ENCODE measurements at places on chromosomes 13 and 19.
A peak's percentile ranks its signal among the peaks of the same experiment; 100 is the strongest.

GRCh38 chr13:26784704-26785639, 24.4 kb upstream of the GPR12 start:
- peak overlapping the region; percentile 76 for H3K4me3 ChIP-seq
- H3K27ac ChIP-seq: no peak overlapping the region
- DNase-seq: peak; percentile 25
- H3K36me3 ChIP-seq: no peaks in the 10 kb centered on the region

- peaks cover 34% of the 10 kb centered on the region for H3K36me3 ChIP-seq
- no peaks in the 10 kb centered on the region for H3K27me3 ChIP-seq
- no peak overlapping the region for H3K4me3 ChIP-seq
- DNase-seq: no peak
- peak overlapping the region; percentile 68 for H3K27ac ChIP-seq
Observed at GRCh38 chr13:49254007-49254406, 6.3 kb downstream of the CDADC1 start.

GRCh38 chr13:74289861-74290773, 155.9 kb upstream of the KLF12 start:
- no peaks in the 10 kb centered on the region for H3K36me3 ChIP-seq
- peak overlapping the region; percentile 62 for H3K4me3 ChIP-seq
- peak; percentile 27 for DNase-seq

DNA sequence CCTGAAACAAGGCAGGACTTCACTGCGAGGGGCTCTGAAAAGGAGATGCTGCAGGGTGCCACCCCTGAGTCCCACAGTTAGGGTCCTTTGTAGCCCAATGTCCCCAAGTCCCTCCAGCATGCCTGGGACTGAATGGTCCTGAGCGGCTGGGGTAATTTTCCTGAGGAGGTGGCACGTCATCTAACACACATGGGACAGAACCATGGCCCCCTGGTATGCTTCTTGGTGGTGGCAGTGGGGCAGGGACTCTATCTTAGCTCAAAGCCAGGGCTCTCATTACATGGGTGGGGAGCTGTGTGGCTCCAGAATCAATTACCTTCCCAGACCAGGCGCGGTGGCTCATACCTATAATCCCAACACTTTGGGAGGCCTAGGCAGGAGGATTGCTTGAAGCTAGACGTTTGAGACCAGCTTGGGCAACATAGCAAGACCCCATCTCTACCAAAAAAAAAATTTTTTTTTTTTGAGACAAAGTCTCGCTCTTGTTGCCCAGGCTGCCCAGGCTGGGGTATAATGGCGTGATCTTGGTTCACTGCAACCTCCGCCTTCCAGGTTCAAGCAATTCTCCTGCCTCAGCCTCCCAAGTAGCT, 7.9 kb upstream of the SLC7A9 start:
- H3K4me3 ChIP-seq: no peak overlapping the region
- no peaks in the 10 kb centered on the region for H3K4me1 ChIP-seq
- peaks cover 7% of the 10 kb centered on the region for H3K36me3 ChIP-seq
- no peaks in the 10 kb centered on the region for H3K27me3 ChIP-seq

- no peaks in the 10 kb centered on the region for H3K36me3 ChIP-seq
- no peaks in the 10 kb centered on the region for H3K27me3 ChIP-seq
- DNase-seq: no peak
- no peak overlapping the region for H3K27ac ChIP-seq
- H3K4me3 ChIP-seq: no peak overlapping the region
- no peaks in the 10 kb centered on the region for H3K4me1 ChIP-seq
Observed at GRCh38 chr13:85509512-85509911, 289.7 kb downstream of the SLITRK6 start.

- H3K4me3 ChIP-seq: no peak overlapping the region
- no peak overlapping the region for H3K27ac ChIP-seq
- no peaks in the 10 kb centered on the region for H3K27me3 ChIP-seq
- no peaks in the 10 kb centered on the region for H3K36me3 ChIP-seq
Observed at GRCh38 chr13:25910991-25911419, 140.8 kb downstream of the SHISA2 start.

DNA sequence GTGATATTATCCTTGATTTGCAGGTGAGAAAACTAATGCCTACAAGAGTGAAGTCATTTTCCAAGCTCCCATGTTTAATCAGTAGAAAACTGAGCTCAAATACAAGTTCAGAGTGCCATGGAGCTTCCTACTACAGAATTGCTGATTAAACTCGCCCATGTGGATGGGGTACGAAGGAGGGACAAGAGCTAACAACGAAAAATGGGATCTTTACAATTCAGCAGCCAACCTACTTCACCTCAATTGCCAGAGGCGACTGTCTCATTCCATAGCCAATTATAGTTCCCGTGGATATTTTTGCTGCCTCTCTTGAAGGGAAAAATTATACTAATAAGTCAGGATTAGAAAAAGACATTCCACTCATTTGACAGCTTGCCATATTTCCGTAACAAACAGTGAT, 1155.1 kb downstream of the OLFM4 start:
- H3K27ac ChIP-seq: no peak overlapping the region
- H3K4me3 ChIP-seq: no peak overlapping the region
- no peaks in the 10 kb centered on the region for H3K27me3 ChIP-seq
- DNase-seq: no peak

GRCh38 chr19:45522010-45522941, 15.0 kb downstream of the VASP start:
- H3K4me1 ChIP-seq: peaks cover 7% of the 10 kb centered on the region
- H3K4me3 ChIP-seq: no peak overlapping the region
- peaks cover 38% of the 10 kb centered on the region for H3K36me3 ChIP-seq
- no peak for DNase-seq

GRCh38 chr19:39660661-39661060, 4.9 kb downstream of the LGALS16 start:
- H3K4me1 ChIP-seq: no peaks in the 10 kb centered on the region
- no peaks in the 10 kb centered on the region for H3K36me3 ChIP-seq
- H3K27me3 ChIP-seq: peaks cover 13% of the 10 kb centered on the region

DNA sequence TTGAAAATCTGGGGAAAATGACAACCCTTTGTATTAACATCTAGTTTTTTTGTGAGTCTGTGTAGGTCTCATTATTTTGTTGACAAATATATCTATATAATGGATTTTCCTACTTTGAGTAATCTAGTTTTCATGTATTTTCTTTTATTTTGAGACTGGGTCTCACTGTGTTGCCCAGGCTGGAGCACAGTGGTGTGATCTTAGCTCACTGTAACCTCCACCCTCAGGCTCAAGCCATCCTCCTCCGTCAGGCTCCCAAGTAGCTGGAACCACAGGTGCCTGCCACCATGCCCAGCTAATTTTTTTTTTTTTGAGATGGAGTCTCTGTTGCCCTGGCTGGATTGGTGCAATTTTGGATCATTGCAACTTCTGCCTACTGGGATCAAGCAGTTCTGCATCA, 9.2 kb downstream of the ZNF525 start:
- no peak for DNase-seq
- H3K27ac ChIP-seq: no peak overlapping the region
- peaks cover 96% of the 10 kb centered on the region for H3K36me3 ChIP-seq

DNA sequence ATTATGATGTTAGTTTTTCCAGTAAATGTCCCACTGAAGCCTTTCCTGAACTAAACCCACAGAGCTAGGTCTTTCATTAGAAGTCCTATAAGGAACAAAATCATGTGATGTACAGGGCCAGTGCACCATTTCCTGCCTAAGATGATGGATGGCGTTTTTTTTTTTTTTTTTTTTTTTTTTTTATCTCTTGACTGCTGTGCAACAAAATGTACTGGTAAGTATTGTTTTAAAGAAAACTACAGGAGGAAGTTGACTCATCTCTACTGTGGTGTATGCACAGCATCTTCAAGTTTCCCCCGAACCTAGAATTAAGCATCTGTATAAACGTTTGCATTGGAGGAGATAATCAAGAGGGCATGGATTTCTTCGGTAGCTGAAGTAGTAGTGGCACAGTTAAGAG, 197.5 kb downstream of the NBEA start:
- peaks cover 2% of the 10 kb centered on the region for H3K36me3 ChIP-seq
- DNase-seq: no peak
- no peak overlapping the region for H3K27ac ChIP-seq

- peaks cover 1% of the 10 kb centered on the region for H3K36me3 ChIP-seq
- DNase-seq: no peak
- H3K27ac ChIP-seq: no peak overlapping the region
- H3K4me1 ChIP-seq: peaks cover 3% of the 10 kb centered on the region
Observed at GRCh38 chr19:4173479-4174212, 8.7 kb downstream of the SIRT6 start.

GRCh38 chr19:49016067-49016839, 638 bp downstream of the LHB start:
- H3K4me3 ChIP-seq: no peak overlapping the region
- peaks cover 25% of the 10 kb centered on the region for H3K4me1 ChIP-seq
- no peak for DNase-seq
- peaks cover 11% of the 10 kb centered on the region for H3K36me3 ChIP-seq

DNA sequence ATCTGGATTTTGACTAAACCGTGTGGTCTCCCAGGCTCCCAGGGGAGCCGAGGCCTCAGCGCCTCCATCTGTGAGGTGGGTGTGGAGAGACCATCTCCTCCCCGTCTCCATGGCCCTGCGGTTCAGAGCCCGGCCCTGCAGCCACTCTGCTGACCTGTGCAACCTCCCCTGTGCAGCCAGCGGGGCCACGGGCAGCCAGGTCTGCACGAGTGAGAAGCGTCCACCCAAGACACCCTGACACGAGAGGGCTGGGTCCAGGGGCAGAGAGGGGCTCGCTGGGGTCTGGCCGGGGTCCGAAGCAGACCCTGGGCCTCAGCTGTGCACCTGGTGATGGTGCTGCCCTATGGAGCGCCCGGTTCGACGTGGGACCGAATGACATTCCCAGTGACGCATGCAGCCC, 10.4 kb upstream of the CACTIN start:
- H3K27ac ChIP-seq: no peak overlapping the region
- no peak for DNase-seq
- no peaks in the 10 kb centered on the region for H3K27me3 ChIP-seq
- H3K4me1 ChIP-seq: no peaks in the 10 kb centered on the region

- H3K27ac ChIP-seq: peak overlapping the region; percentile 81
- no peaks in the 10 kb centered on the region for H3K27me3 ChIP-seq
- peaks cover 80% of the 10 kb centered on the region for H3K36me3 ChIP-seq
- DNase-seq: peak; percentile 63
- peaks cover 49% of the 10 kb centered on the region for H3K4me1 ChIP-seq
Observed at GRCh38 chr19:38838208-38838985, 6.8 kb upstream of the ECH1 start.

GRCh38 chr19:55459950-55460657, 1.3 kb downstream of the ISOC2 start:
- H3K27ac ChIP-seq: peak overlapping the region; percentile 41
- peaks cover 2% of the 10 kb centered on the region for H3K27me3 ChIP-seq
- DNase-seq: no peak
- H3K4me1 ChIP-seq: peaks cover 22% of the 10 kb centered on the region
- H3K36me3 ChIP-seq: peaks cover 2% of the 10 kb centered on the region
- H3K4me3 ChIP-seq: peak overlapping the region; percentile 83

- no peak for DNase-seq
- H3K4me3 ChIP-seq: peak overlapping the region; percentile 62
- H3K36me3 ChIP-seq: no peaks in the 10 kb centered on the region
- peaks cover 19% of the 10 kb centered on the region for H3K4me1 ChIP-seq
- peaks cover 24% of the 10 kb centered on the region for H3K27me3 ChIP-seq
- H3K27ac ChIP-seq: no peak overlapping the region
Observed at GRCh38 chr19:45876161-45876410, 9.9 kb downstream of the IRF2BP1 start.

- no peaks in the 10 kb centered on the region for H3K4me1 ChIP-seq
- H3K4me3 ChIP-seq: no peak overlapping the region
- no peaks in the 10 kb centered on the region for H3K36me3 ChIP-seq
- no peak overlapping the region for H3K27ac ChIP-seq
- no peak for DNase-seq
- H3K27me3 ChIP-seq: peaks cover 27% of the 10 kb centered on the region
Observed at GRCh38 chr13:94673851-94674250, 38.5 kb downstream of the SOX21 start.

DNA sequence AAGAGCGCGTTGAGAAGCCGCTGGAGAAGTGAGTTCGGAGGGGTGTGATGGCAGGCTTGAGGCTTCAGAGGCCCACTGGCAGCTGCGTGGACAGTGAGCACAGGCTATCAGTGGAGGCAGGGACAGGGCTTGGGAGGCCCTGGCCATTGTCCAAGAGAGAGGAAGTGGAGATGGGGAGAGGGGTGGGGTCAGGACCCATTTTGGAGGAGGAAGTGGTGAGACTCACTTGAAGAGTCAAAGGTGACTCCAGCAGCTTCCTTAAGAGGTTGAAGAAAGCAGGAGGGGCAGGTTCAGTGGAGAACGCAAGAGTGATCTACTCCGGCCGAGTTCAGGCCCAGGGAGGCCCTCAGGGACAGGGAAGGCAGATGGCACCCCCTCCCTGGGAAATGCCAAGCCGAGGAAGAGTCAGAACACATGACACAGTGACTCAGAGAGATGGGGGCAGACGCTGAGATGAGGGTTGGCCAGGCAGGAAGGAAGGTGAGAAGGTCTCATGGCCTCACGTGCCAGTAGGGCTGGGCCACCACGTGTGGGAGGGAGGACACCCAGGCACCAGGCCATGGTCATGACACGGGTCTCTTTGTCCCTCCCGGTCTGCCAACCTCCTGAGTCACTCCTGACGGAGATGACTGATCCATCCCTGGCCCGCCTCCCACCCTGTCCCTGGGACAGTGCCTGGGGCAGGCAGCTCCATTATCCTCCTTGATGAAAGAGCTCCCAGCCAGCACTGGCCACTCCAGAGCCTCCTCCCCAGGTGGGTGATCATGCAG, 10.1 kb upstream of the CD22 start:
- peaks cover 3% of the 10 kb centered on the region for H3K27me3 ChIP-seq
- peak; percentile 26 for DNase-seq
- no peaks in the 10 kb centered on the region for H3K36me3 ChIP-seq
- H3K27ac ChIP-seq: peak overlapping the region; percentile 10

DNA sequence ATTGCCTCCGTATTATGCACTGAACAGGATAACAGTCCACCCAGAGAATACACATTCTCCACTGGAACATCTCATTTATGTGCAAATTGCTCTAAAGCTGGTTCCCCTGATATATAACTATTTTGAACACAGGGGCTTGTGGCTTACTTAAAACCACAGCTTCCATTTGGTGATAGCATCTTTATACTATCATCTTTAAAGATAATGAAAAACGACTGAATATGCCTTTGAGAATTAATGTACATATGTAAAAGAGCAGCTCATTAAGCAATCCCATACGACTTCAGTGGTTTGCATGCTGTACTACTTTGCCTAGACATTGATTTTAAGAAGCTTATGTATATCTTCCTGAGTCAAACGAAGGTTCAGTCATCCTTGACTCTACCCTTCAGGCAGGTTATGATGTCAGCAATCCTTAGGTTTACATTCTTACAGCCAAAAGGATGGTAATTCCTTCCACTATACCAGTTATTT, 40.8 kb downstream of the BRD4 start:
- no peaks in the 10 kb centered on the region for H3K27me3 ChIP-seq
- peaks cover 14% of the 10 kb centered on the region for H3K36me3 ChIP-seq
- peaks cover 97% of the 10 kb centered on the region for H3K4me1 ChIP-seq

- H3K36me3 ChIP-seq: no peaks in the 10 kb centered on the region
- no peak overlapping the region for H3K4me3 ChIP-seq
- H3K27me3 ChIP-seq: no peaks in the 10 kb centered on the region
- peak overlapping the region; percentile 60 for H3K27ac ChIP-seq
- peaks cover 18% of the 10 kb centered on the region for H3K4me1 ChIP-seq
Observed at GRCh38 chr13:32910530-32910929, 105.7 kb upstream of the KL start.
